Activated CD4-positive, alpha-beta T cell treated with anti-CD3 and anti-CD28 coated beads, Interleukin-2, amount 50 U/mL, for 4 hours (primary cell): ENCODE measurements at places on chromosomes 16 and 17.
A peak's percentile ranks its signal among the peaks of the same experiment; 100 is the strongest.

DNA sequence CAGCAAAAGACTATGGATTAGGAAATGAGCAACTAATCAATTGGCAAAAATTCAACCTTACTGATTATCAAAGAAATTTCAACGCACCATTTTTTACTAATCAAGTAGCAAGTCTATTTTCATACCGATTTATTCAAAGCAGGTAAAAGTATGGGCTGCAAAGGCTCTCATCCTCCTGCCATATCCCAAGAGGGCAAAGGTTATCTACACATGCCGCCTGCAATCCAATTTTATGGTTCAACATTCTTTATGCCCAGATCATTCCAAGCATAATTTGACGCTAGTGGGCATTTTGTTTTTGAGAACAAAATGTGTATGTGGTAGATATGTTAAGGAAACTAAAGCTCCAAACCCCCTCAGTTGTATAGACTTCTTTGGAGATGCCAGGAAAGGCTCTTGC lies 270.6 kb downstream of the MAF start:
- no peak for DNase-seq

DNA sequence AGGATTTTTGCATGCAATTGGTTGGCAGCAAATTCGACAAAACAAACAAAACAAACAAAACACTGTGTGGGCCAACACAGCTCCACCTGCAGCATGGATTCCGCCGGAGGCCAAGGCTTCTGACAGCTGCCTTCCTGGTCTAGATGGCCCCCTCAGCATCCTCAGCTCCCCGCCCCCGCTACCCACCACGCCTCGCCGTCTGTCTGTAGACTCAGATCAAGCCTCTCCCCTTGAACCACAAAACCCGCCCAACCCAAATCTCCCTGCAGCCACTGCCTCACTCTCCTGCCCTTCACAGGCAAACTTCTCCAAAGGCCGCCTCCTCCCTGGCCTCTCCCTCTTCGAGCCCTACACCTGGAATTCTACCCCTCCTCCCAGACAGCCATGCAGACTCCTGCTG lies 57.9 kb downstream of the RTN4RL1 start:
- DNase-seq: no peak

- DNase-seq: no peak
Observed at GRCh38 chr17:64410750-64411490, 20.3 kb upstream of the PECAM1 start.

GRCh38 chr16:58485184-58485887 lies 14.6 kb upstream of the NDRG4 start:
- no peak for DNase-seq

- DNase-seq: no peak
Observed at GRCh38 chr17:32187271-32187670, 45.0 kb downstream of the RHOT1 start.

DNA sequence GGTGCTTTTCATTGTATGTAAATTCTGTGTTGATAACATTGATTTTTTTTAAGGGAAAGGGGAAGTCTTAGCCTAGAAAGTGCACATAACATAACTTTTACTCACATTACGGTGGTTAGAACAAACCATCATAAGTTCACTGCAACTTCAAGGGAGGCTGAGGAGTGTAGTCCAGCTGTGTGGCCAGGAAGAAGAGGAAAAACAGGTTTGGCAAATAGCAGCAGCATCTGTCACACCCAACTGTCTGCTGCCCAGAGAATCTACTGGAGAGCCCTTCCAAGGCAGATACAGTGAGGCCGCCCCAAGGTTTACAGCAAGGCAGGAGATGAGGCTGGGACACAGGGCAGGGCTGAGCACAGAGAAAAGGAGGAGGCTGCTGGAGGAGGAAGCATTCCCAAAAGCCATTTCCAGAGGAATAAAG lies 60.6 kb downstream of the AIPL1 start:
- DNase-seq: no peak

- no peak for DNase-seq
Observed at GRCh38 chr17:69870091-69870530, 204.9 kb upstream of the KCNJ16 start.

DNA sequence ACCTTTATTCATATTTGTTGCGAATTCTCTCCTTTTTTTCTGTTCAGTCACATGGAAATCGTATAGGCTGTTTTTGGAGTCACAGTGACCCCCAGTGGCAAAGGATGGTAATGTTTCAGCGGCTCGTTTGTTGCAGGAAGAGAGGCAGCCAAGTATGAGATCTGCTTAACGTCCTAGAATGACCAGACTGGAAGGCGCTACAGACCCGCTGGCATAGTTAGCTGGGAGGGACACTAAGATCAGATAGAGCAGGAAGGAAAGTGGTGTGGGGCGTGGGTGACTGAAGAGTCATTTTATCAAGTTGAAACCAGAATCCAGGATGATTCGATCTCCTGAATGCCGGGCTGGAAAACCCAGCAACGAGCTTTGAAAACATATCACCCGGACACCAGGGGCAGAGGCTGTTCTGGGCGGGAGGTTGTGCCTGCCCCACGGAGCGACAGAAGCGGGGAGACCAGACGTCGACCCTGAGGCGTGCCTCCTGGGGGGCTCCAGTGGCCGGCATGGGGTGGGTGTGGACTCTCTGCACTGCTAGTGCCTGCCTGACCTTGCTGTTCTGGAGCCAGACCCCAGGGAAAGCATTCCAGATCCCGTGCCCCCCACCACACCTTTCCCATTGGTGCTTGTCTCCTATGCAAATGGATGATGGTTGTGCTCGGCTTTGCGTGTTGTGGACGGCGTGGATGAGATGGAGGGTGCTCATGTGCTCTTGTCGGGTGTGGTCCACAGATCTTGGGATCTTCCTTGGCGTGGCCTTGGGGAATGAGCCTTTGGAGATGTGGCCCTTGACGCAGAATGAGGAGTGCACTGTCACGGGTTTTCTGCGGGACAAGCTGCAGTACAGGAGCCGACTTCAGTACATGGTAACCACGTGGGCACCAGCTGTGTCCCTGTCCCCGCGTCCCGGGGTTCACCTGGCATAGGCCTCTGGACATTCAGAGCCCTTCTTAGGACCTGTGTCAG lies 7.7 kb downstream of the IL34 start:
- peak; percentile 72 for DNase-seq

- DNase-seq: no peak
Observed at GRCh38 chr17:61986898-61987297, 59.1 kb upstream of the INTS2 start.

- DNase-seq: no peak
Observed at GRCh38 chr16:23579371-23579770, 16.7 kb downstream of the NDUFAB1 start.

DNA sequence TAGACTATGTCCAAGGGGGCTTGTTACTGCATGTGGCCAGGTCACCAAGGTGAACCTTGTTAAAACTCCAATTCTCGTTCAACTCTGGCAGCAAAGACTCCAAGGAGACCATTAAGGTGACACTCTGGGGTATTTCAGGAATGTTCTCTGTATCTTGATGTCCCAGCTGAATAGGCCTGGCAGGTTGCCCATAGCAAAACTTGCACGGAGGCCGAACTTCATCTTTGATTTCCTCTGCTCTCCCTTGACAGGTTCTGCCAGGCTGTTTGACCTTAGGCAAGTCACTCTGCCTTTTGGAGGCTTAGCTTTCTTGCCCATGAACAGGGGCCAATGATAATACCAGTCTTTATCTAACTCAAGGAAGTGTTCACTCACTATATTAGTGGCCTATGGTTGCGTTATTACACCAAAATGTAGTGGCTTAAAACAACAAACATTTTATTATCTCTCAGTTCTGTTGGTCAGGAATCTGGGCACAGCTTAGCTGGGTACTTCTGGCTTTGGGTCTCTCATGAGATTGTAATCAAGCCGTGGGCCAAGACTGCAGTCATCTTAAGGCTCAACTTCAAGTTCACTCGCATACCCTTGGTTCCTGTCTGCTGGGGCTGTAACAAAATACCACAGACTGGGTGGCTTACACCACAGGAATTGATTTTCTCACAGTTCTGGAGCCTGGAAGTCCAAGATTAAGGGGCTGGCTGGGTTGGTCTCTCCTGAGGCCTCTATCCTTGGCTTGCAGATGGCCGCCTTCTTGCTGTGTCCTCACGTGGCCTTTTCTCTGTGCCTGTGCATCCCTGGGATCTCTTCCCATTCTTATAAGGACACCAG lies 168.5 kb downstream of the UTP18 start:
- DNase-seq: no peak

- DNase-seq: no peak
Observed at GRCh38 chr17:19750020-19750572, 2.0 kb upstream of the ALDH3A1 start.

GRCh38 chr16:89709166-89709565 lies 7.7 kb upstream of the SPATA2L start:
- DNase-seq: no peak

- no peak for DNase-seq
Observed at GRCh38 chr17:41617698-41618097, 5.1 kb upstream of the KRT16 start.

DNA sequence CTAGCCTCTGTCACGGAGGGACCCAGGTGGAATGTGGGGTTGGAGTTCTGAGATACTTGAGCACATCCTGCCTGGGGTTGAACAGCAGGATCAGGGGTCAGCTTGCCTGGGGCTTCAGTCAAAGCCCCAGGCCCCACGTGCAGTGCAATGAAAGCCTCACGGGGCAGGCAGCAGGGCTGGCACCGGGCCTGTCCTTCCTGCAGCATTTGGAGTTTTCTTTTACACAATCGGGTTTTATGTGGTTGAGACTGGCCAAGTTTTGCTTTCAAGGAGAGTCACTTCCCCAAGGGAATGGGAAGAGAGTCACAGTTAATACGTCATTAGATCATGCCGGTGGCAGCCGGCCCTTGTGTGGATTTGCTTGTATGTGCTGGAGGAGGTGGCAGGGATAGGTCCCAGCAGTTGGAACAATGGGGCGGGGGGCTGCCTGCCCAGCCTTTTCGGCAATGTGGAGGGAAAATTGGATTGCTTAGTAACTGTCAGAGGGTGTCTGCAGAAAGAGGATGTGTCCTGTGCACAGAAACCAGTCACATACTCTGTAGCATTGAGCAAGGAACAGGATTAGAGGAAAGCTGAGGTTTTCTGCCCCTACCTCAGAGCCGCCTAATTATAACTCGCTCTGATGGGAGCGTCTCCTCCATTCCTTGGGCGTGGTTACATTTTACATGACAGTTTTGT lies 4.5 kb downstream of the RMI2 start:
- DNase-seq: no peak

DNA sequence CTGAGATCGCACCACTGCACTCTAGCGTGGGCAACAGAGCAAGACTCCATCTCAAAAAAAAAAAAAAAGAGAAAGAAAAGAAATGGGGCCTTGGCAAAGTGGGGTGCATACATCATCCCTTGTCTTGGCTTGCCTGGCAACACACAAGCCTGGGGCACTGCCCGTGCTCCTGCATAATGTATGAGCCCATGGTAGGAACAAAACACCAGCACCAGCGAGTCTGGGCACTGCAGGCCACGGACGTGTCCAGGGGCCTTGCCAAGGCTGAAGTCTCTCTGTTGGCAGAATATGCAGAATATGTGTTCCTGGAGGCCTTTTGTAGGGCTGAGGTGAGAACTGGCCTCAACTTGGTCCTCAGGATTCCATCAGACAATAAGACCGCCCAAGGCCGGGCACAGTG lies 15.7 kb upstream of the ALDOA start:
- DNase-seq: no peak

GRCh38 chr16:84806256-84806889 lies 13.4 kb upstream of the CRISPLD2 start:
- no peak for DNase-seq

DNA sequence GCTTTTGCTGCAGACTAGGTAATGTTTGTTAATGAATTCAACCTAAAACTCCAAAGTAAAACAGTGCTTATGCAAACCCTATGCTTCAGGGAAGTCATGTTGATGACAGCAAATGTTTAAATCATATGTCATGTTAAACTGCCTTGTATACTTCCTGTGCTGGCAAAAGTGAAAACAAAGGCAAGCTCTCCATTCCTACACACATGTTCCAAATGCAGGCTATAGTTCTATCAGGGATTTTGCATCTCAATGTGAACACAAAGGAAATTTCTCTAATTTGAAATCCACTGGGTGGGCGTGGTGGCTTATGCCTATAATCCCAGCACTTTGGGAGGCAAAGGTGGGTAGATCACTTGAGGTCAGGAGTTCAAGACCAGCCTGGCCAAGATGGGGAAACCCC lies 19.3 kb downstream of the UNK start:
- DNase-seq: no peak

DNA sequence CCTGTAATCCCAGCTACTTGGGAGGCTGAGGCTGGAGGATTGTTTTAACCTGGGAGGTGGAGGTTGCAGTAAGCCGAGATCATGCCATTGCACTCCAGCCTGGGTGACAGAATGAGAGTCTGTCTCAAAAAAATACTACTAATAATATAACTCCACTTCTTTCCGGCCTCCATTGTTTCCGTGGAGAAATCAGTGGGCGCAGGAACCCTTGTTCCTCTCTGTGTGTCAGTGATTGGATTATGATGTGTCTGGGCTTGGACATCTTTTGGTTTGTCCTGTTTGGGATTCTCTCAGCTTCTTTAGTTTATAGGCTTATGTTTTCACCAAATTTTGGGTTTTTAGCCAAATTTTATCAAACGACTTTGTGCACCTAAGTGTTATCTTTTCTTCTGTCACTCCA lies 36.8 kb downstream of the ACSF3 start:
- DNase-seq: no peak

DNA sequence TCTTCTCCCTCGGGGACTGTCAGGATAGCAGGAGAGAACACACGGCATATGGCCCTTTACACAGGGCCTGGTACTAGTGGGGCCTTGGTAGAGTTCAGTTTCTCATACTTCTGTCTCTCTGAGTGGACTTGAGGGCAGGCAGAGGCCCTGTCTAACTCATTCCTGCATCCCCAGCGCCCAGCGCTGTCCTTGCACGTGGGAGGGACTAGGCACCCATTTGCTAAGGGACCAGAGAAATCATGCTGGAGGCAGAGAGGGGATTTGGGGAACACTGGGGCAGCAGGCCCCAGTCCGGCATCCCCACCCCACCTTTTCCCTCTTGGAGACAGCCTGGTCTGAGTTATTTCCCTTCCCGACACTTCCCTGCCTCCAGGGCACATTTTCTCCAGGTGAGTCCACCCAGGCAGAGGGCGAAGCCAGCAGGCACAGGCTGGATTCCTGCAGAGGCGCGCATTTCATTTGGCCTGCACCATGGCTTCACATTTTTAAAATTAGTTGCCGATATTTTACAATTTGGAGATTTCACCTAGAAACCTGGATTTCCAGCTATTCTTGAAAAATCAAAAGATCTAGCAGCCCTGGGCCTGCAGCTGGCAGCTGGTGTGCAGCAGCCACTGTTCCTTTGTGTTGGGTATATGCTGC lies 9.7 kb upstream of the NKD1 start:
- DNase-seq: no peak

DNA sequence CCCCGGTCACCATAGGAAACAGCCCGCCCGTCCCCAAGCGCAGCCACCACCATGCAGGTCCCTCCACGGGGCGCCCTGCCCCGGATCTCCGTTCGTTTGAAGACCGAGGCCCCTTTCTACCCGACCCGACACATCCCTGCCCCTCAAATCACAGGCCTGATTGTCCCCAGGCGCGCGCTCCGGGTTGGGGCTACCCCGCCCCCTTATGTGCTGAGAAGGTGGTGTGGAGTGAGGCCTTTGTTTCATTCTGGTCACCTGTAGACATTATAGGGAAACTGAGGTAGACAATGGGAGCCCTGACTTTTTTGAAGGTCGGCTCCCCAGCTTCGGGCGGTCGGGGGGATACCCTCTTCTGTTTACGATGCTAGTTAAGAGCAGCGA lies 763 bp upstream of the ACTG1 start:
- peak; percentile 40 for DNase-seq
